Activated T-helper 1 cell treated with anti-CD3 and anti-CD28 coated beads, Interleukin-2, amount 50 U/mL, for 16 hours (primary cell): ENCODE measurements at places on chromosomes 4 and X.

- no peak for DNase-seq
These were observed 22.4 kb downstream of the RAB40AL start for GRCh38 chrX:102959471-102959870.

GRCh38 chr4:38163216-38164006 is 203.2 kb downstream of the PTTG2 start:
- DNase-seq: no peak

DNA sequence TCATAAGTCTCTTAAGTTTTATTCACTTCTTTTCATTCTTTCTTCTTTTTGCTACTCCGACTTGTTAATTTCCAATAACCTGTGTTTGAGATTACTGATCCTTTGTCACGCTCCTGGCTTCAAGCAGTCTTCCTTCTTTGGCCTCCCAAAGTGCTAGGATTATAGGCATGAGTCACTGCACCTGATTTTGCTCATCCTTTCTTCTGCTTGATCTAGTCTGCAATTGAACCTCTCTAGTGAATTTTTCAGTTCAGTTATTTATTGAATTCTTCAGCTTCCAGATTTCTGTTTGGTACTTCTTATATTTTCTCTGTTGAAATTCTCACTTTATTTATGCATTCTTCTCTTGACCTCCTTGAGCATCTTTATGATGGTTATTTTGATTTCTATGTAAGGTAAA is 38.6 kb upstream of the SYTL5 start:
- DNase-seq: no peak

DNA sequence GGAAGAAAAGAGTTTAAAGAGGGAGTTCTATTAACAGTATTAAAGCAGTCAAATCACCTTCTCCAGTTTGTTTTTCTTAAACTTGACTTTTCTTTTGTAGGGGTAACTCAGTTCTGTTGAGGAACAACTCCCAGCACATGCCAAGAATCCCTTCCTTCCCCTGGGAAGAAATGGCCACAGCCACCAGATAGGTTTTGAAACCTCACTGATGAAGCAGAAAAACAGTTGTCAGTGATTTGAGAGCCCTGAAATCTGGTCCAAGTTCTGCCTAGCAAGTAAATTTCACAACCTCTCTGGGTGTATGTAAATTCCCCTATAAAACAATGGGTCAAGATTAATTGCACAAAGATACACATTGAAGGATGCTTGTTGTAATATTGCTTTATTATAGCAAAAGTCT is 167.1 kb downstream of the DHX15 start:
- no peak for DNase-seq

DNA sequence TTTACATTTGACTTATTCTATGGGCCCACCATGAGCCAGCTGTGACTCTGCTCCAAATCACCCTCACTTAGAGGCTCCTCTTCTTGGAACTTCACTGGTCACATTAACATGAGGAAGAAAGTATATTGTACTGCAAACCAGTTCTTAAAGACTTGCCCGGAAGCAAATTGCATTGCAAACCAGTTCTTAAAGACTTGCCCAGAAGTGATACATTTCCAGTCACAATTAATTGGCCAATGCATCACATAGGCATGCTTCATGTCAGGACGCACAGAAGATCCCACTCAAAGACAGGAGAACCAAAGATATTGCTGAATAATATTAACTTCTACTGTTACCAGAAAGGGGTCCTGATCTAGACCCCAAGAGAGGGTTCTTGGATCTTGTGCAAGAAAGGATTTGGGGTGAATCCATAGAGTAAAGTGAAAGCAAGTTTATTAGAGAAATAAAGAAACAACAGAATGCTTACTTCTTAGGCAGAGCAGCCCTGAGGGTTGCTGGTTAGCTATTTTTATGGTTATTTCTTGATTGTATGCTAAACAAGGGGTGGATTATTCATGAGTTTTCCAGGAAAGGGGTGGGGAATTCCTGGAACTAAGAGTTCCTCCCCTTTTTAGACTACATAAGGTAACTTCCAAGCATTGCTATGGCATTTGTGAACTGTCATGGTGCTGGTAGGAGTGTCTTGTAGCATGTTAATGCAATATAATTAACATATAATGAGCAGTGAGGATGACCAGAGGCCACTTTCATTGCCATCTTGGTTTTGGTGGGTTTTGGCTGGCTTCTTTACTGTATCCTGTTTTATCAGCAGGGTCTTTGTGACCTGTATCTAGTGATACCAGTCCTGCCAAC is 54.6 kb upstream of the HCCS start:
- DNase-seq: no peak

- DNase-seq: no peak
These were observed 5.2 kb downstream of the TREX2 start for GRCh38 chrX:153440556-153441135.

- no peak for DNase-seq
These were observed 195.8 kb downstream of the PDHA2 start for GRCh38 chr4:96035727-96036126.

GRCh38 chrX:1025413-1025812 is 187.0 kb downstream of the CRLF2 start:
- DNase-seq: no peak

GRCh38 chr4:183284965-183285364 is 35.1 kb downstream of the CLDN22 start:
- no peak for DNase-seq

- no peak for DNase-seq
These were observed 512.5 kb upstream of the SLIT2 start for GRCh38 chr4:19739101-19739651.

DNA sequence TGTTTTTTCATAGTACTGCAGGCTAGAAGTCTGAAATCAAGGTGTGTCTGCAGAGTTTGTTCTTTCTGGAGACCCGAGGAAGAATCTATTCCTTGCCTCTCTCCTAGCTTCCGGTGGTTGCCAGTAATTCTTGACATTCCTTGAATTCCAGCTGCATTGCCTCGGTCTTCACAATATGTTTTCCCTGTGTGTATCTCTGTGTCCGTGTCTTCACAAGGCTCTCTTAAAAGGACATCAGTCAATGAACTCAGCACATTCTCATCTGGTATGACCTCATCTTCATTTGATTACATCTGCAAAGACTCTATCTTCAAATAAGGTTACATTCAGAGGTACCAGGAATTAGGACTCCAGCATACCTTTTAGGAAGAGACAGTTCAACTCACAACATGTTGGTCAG is 163.4 kb downstream of the BANK1 start:
- DNase-seq: no peak

DNA sequence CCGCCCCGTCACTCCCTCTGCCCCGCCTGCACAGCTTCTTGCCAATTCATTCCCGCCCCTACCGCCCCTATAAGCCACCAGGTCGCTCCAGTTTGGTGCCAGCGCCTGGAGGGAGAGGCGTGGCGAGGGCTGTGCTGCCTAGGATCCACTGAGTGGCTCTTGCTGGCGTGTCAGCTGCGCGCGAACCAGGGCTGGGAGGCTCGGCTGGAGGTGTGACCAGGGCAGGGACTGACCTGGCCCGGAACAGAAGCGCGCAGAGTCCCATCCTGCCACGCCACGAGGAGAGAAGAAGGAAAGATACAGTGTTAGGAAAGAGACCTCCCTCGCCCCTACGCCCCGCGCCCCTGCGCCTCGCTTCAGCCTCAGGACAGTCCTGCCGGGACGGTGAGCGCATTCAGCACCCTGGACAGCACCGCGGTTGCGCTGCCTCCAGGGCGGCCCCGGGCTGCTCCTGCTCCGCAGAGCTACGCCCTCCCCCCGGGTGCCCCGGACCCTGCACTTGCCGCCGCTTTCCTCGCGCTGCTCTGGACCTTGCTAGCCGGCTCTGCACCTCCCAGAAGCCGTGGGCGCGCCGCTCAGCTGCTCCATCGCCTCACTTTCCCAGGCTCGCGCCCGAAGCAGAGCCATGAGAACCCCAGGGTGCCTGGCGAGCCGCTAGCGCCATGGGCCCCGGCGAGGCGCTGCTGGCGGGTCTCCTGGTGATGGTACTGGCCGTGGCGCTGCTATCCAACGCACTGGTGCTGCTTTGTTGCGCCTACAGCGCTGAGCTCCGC is at the start of gene GPR78:
GPR78 (plus strand) TSS at position 72 of the 773 bp plus-strand sequence; CDS start at position 663, 591 bp downstream.
- no peak for DNase-seq

- no peak for DNase-seq
These were observed 8.5 kb upstream of the ELMOD2 start for GRCh38 chr4:140515423-140515822.

- DNase-seq: no peak
These were observed 10.4 kb downstream of the LRPAP1 start for GRCh38 chr4:3521621-3522325.

- no peak for DNase-seq
These were observed 907 bp downstream of the LHFPL1 start for GRCh38 chrX:112678831-112679230.

- no peak for DNase-seq
These were observed 15.1 kb upstream of the EXOC1 start for GRCh38 chr4:55838356-55838755.

DNA sequence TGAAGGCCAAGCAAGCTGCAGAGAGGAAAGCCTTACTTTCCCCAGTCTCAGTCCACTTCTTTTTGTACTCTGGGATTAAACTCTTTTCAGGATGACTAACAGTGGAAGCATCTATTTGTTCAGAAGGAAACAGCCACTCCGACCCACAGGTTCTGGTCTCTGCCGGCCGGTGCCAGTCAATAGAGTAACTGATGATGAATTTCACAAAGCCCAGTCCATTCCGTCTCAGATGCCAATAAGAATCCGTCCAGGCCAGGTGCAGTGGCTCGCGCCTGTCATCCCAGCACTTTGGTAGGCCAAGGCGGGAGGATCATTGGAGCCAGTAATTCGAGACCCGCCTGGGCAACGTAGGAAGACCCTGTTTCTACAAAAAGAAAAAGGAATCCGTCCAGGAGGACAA is 58.5 kb upstream of the HELT start:
- no peak for DNase-seq

DNA sequence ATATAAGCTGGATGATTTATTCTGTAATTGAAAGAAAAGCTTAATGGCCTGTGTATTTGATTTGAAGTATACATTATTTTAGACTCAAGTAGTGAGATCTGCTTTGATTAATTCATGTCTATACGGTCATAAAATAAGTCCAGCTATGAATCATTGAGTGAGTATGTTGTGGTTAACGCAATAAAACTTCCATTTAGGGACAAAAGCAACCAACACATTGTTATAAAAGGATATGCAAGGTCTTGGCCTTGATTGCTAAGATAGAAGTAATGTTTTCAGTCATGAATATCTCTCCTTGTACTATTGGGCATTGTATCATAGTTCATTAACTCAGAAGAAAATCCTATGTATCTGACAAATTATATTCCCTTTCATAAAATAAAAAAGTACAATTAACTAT is 162.1 kb downstream of the EPHA5 start:
- DNase-seq: no peak

GRCh38 chr4:3013839-3014350 is 50.5 kb downstream of the GRK4 start:
- DNase-seq: no peak

DNA sequence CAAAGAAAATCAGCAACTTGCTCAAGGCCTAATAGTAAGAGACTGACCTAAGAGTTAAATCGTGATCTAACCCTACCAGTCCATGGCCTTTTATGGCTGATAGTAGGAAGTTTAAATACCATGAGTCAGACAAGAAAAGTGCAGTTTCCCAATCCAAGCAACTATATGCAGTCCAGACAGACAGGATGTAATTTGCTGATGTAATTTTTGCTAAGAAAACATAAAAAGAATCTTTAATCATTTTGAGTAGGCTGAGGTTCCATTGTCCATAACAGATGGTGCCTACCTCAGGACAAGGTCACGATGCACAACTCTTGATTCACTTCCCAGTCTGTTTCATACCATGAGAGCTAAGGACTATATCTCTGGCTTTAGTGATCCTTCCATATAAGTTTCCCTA is 317.5 kb upstream of the GRIA3 start:
- no peak for DNase-seq

GRCh38 chr4:40178672-40179071 is 18.2 kb upstream of the RHOH start:
- no peak for DNase-seq

GRCh38 chr4:143554728-143555597 is 41.5 kb downstream of the SMARCA5 start:
- DNase-seq: no peak

DNA sequence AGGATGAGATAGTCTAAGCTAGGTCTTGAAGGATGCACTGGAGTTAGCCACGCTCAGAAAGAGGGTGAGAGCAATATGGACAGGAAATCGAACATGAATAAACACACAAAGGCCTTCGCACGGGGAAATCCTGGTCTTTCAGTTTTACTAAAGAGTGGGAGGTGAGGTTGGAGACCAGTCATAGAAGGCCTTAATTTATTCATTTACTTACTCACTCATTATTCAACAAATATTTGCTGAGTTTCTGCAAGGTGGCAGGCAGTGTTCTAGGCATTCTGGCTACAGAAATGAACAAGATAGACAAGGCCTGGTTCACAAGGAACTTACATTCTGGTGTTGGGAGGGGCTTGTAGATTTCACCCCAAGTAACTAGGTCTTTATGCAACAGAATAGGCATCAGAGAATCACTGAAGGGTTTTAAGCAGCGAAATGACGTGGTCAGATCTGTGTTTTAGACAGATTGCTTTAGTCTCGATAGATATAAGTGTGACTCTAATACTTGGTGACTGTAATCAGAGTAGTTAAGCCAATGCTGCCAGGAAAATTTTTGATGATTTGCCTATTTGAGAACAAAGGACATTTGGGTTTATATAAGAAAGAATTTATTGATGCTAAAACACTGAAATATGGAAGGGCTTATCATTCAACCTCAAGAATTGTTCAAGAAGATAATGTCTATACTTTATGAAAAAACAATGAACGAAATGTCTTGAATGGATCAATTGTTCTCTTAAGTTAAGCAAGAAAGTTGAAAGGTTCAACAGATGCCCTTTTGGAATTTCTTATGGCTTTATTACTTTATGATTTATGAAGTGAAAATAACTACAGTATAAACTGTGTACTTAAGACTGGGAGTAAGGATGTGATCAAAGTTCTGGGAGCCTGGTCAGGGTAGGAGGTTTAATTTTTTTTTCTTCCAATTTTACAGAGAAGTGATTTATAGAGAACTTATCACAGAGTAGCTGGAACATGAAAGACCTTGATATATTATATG is 184.4 kb upstream of the CASK start:
- DNase-seq: no peak

DNA sequence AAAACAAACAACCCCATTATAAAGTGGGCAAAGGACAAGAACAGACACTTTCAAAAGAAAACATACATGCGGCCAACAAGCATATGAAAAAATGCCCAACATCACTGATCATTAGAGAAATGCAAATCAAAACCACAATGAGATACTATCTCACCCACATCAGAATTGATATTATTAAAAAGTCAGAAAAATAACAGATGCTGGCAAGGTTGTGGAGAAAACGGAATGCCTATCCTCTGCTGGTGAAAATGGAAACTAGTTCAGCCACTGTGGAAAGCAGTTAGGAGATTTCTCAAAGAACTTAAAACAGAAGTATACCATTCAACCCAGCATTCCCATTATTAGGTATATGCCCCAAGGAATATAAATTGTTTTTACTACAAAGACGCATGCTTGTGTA is 112.5 kb downstream of the JADE1 start:
- DNase-seq: no peak

- DNase-seq: no peak
These were observed 404.2 kb downstream of the MID1IP1 start for GRCh38 chrX:39205467-39205866.
